ENCODE measurements at places on chromosomes 11 and 22. TPM values are rescaled to one million over a fixed set of nuclear protein-coding genes. Genes with fewer than 3 reads are reported as not detected.

GRCh38 chr11:97815667-97816066 lies 1205.1 kb upstream of the CNTN5 start:
- no peak for DNase-seq
- H3K4me3 ChIP-seq = no peak overlapping the region
- no peak overlapping the region for H3K27ac ChIP-seq
- H3K4me1 ChIP-seq = no peaks in the 10 kb centered on the region
- H3K36me3 ChIP-seq = no peaks in the 10 kb centered on the region

DNA sequence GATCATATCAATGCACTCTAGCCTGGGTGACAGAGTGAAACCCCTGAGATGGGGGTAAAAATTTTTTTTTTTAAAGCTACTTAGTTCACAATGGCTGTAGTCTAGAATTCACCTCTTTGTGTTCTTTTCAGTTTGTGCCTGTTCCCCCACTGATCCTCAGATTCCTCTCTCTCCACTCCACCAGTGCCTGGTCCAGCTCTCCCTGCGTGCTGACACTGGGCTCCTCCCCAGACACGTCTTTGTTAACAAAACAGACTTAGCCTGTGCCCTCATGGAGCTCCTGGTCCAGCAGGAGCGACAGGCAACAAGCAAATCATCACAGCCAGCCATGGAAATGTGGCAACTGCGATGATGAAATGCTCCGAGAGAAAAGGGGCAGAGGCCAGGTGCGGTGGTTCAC lies 34.0 kb downstream of the IFT27 start:
- H3K27me3 ChIP-seq = peaks cover 55% of the 10 kb centered on the region
- no peak for DNase-seq
- H3K4me3 ChIP-seq = no peak overlapping the region
- H3K36me3 ChIP-seq = no peaks in the 10 kb centered on the region
- no peak overlapping the region for H3K27ac ChIP-seq

DNA sequence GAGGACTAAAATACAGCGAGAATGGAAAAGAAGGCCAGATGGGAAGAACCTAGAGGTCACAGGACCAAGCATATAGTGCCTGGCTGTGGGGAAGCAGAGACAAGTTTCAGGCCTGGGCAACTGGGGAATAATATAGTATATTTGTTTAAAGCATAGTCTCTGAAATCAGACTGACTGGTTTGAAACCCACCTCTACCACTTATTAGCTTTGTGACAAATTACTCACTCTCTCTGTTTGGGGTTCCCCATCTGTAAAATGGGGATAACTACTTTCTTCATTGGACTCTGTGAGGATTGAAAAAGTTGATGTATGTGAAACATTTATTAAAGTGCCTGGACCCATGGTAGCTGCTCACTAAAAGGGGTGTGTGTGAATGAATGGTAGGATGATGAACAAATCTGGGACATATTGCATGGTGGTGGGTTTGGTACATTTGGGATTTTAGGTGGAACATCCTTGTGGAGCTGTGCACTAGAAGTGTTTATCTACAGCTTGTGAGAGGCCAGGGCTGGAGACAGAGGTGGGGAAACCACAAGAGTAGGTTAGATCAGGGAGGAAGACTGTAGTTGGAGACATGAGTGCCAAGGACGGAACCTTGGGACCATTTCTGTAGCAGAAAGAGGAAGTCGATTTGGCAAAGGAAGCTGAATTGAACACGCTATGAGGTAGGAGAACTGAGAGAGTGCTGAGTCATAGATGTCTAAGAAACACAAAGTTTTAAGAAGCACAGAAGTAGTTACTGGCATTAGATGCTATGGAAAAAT lies 52.6 kb downstream of the SWAP70 start:
- peak overlapping the region; percentile 77 for H3K27ac ChIP-seq
- no peak overlapping the region for H3K4me3 ChIP-seq
- H3K36me3 ChIP-seq = peaks cover 23% of the 10 kb centered on the region

DNA sequence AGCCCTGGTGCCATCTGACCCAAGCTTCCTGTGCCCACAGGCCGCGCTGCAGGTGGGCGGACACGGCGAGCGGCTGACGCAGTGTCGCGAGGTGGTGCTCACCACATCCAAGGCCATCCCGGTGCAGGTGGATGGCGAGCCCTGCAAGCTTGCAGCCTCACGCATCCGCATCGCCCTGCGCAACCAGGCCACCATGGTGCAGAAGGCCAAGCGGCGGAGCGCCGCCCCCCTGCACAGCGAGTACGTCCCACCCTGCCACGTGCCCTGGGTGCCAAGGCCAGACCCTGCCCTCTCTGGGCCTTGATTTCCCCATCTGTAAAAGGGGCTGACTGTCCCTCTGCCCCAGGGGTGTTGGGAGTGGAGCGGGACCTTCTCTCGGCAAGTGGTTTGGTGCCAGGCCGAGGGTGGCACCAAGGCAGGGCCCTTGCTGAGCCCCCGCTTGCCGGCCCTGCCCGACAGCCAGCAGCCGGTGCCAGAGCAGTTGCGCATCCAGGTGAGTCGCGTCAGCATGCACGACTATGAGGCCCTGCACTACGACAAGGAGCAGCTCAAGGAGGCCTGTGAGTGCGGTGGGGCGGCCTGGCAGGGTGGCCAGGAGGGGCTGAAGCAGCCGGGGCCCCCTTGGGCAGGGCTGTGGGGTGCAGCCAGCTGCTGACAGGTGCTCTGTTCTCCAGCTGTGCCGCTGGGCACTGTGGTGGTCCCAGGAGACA lies 5.9 kb upstream of the MDK start:
- H3K4me3 ChIP-seq = no peak overlapping the region
- H3K4me1 ChIP-seq = peaks cover 5% of the 10 kb centered on the region
- H3K36me3 ChIP-seq = peaks cover 22% of the 10 kb centered on the region
- no peak overlapping the region for H3K27ac ChIP-seq
- no peaks in the 10 kb centered on the region for H3K27me3 ChIP-seq
- DNase-seq = no peak

- no peaks in the 10 kb centered on the region for H3K27me3 ChIP-seq
- peaks cover 12% of the 10 kb centered on the region for H3K4me1 ChIP-seq
- no peak overlapping the region for H3K4me3 ChIP-seq
- no peaks in the 10 kb centered on the region for H3K36me3 ChIP-seq
- no peak for DNase-seq
Measured at GRCh38 chr11:86606270-86606835, 66.1 kb downstream of the ME3 start.

DNA sequence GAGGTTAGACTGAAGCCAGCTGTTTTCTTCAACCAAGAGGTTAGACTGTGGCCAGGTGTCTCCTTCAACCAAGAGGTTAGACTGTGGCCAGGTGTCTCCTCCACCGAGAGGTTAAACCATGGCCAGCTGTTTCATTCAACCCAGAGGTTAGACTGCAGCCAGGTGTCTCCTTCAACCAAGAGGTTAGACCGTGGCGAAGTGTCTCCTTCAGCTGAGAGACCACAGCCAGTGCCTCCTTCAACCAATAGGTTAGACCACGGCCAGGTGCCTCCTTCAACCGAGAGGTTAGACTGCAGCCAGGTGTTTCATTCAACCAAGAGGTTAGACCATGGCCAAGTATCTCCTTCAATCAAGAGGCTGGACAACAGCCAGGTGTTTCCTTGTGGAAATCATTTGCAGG lies 498.1 kb downstream of the TBC1D22A start:
- no peak for DNase-seq
- H3K4me1 ChIP-seq = no peaks in the 10 kb centered on the region

The CARD18 gene
- not detected for total RNA-seq

The CDPF1 gene
- 6.8 TPM for total RNA-seq

The CYB5R3 gene
- 81.6 TPM for total RNA-seq

Data from esophagus squamous epithelium (tissue), 5 donors.